ENCODE measurements at places on chromosomes 5 and 9. TPM values are rescaled to one million over a fixed set of nuclear protein-coding genes. Genes with fewer than 3 reads are reported as not detected.

GRCh38 chr5:27325513-27325912 is 287.1 kb upstream of the CDH9 start:
- H3K27me3 ChIP-seq = no peaks in the 10 kb centered on the region
- no peak overlapping the region for H3K4me3 ChIP-seq
- no peak overlapping the region for H3K27ac ChIP-seq

CCNO gene
- total RNA-seq = not detected

DNA sequence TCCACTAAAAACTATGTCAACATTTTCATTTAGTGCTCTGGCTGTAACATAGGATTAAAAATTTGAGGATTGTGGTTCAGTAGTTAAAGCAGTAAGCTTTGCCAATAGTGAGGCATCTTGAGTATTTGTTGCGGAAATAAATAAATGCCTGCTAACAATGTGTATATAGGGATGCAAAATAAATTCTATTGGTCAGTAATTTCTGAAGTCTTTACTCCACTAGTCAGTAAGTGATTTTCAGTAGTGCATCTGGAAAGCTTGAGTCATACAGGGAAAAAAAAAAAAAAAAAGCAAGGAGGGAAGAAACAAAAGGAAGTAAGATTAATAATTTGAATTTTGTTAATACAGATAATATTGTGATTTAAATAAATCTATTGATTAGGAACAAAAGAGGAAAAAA is 21.0 kb downstream of the NIPBL start:
- H3K36me3 ChIP-seq = peaks cover 9% of the 10 kb centered on the region
- H3K27me3 ChIP-seq = no peaks in the 10 kb centered on the region
- no peak overlapping the region for H3K4me3 ChIP-seq
- DNase-seq = no peak
- H3K27ac ChIP-seq = no peak overlapping the region

CCDC180 gene
- 2.3 TPM for total RNA-seq

HACD4 gene
- 1.9 TPM for total RNA-seq

IDNK gene
- total RNA-seq = 5.0 TPM

DNA sequence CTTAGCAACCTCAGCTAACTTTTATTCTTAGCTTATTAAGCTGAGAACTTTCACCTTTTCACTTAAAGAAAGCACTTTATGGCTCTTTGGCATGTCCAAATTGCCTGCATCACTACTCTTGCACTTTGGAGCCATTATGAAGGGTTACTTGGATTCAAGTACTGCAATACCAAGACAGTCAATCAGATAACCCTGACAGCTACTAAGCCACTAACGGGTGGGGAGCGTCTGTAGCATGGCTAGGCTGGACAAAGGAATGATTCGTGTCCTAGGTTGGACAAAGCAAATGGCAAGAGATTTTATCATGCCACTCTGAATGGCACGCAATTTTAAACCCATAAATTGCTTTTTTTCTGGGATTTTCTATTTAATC is 39.6 kb downstream of the TRPM6 start:
- no peak for DNase-seq
- no peaks in the 10 kb centered on the region for H3K4me1 ChIP-seq
- H3K27ac ChIP-seq = no peak overlapping the region
- peaks cover 2% of the 10 kb centered on the region for H3K27me3 ChIP-seq
- H3K4me3 ChIP-seq = no peak overlapping the region

- no peak overlapping the region for H3K27ac ChIP-seq
- no peak overlapping the region for H3K4me3 ChIP-seq
- DNase-seq = no peak
These were observed 90.7 kb downstream of the CAMSAP1 start for GRCh38 chr9:135816651-135816970.

IL7R gene
- 169 TPM for total RNA-seq

EIF4EBP3 gene
- total RNA-seq = 15.7 TPM

SPINK13 gene
- not detected for total RNA-seq

- DNase-seq = no peak
- H3K4me3 ChIP-seq = no peak overlapping the region
- no peaks in the 10 kb centered on the region for H3K4me1 ChIP-seq
- H3K36me3 ChIP-seq = no peaks in the 10 kb centered on the region
- H3K27me3 ChIP-seq = no peaks in the 10 kb centered on the region
- H3K27ac ChIP-seq = no peak overlapping the region
These were observed 49.7 kb upstream of the GLDC start for GRCh38 chr9:6695121-6695814.

BTNL8 gene
- not detected for total RNA-seq

DNA sequence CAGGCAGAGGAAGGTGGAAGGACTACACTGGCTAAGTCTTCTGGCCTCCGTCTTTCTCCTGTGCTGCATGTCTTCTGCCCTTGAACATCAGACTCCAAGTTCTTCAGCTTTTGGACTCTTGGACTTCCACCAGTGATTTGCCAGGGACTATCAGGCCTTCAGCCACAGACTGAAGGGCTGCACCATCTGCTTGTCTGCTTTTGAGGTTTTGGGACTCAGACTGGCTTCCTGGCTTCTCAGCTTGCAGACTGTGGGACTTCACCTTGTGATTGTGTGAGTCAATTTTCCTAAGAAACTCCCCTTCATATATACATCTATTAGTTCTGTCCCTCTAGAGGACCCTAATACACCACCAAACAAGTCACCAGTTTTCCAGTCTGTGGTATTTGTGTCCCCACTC is 9.7 kb upstream of the ANKDD1B start:
- H3K36me3 ChIP-seq = peaks cover 24% of the 10 kb centered on the region
- no peaks in the 10 kb centered on the region for H3K27me3 ChIP-seq
- peaks cover 10% of the 10 kb centered on the region for H3K4me1 ChIP-seq
- no peak for DNase-seq
- H3K27ac ChIP-seq = no peak overlapping the region

INSL6 gene
- not detected for total RNA-seq

DNA sequence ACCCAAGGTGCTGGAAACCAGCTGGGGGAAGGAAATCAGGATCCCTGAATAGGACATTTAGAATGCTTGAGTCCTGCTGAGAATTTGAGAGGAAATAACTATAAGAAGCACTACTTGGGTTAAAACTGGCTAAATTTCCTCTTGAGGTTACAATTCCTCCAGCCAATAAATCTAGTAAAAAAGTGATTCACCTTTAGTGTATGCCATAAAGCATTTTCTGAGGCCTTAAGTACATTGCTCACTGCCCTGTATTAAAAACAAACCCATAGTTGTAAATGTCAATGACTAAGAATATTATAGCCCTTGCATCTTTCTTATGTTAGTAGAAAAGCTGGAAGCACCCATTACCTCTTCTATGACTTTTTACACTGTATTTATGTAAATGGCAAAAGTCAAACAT is 634.7 kb upstream of the ARRDC3 start:
- H3K4me3 ChIP-seq = no peak overlapping the region
- H3K4me1 ChIP-seq = no peaks in the 10 kb centered on the region
- DNase-seq = no peak
- no peaks in the 10 kb centered on the region for H3K36me3 ChIP-seq

GRCh38 chr5:104513121-104513602 is 950.6 kb upstream of the NUDT12 start:
- no peak for DNase-seq
- no peaks in the 10 kb centered on the region for H3K36me3 ChIP-seq
- no peaks in the 10 kb centered on the region for H3K27me3 ChIP-seq
- H3K27ac ChIP-seq = no peak overlapping the region
- H3K4me3 ChIP-seq = no peak overlapping the region
- H3K4me1 ChIP-seq = no peaks in the 10 kb centered on the region

- no peaks in the 10 kb centered on the region for H3K27me3 ChIP-seq
- H3K27ac ChIP-seq = no peak overlapping the region
- H3K36me3 ChIP-seq = no peaks in the 10 kb centered on the region
- no peak for DNase-seq
- no peaks in the 10 kb centered on the region for H3K4me1 ChIP-seq
- H3K4me3 ChIP-seq = no peak overlapping the region
These were observed 224.4 kb upstream of the CYLC2 start for GRCh38 chr9:102770704-102771103.

IRF1 gene
- 106 TPM for total RNA-seq

ACER2 gene
- 1.8 TPM for total RNA-seq

DNA sequence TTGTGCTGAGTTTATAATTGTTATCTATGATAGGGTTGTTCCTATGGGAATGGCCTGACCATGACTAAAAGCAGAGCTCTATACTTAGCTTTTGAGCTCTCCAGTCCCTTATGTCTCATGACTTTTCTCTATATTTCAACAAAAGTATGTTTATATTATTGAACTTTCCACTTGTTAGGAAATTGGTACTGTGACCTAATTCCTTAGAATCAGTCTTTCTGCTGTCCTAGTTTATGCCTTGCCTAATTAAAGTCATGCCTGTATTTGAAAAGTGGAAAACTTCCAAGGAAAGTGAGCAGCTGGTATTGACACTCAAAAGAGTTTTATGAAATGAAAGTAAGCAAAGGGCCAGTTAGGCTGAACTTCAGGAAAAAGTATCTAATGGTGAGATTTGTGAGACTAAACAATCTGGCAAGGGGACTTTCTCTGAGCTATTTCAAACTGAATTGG is 68.6 kb downstream of the XRCC4 start:
- no peak overlapping the region for H3K4me3 ChIP-seq
- peaks cover 10% of the 10 kb centered on the region for H3K36me3 ChIP-seq
- no peak for DNase-seq
- H3K4me1 ChIP-seq = peaks cover 2% of the 10 kb centered on the region

GRCh38 chr5:51997500-51997899 is 614.3 kb downstream of the ISL1 start:
- H3K27ac ChIP-seq = no peak overlapping the region
- no peaks in the 10 kb centered on the region for H3K27me3 ChIP-seq
- no peaks in the 10 kb centered on the region for H3K4me1 ChIP-seq

DNA sequence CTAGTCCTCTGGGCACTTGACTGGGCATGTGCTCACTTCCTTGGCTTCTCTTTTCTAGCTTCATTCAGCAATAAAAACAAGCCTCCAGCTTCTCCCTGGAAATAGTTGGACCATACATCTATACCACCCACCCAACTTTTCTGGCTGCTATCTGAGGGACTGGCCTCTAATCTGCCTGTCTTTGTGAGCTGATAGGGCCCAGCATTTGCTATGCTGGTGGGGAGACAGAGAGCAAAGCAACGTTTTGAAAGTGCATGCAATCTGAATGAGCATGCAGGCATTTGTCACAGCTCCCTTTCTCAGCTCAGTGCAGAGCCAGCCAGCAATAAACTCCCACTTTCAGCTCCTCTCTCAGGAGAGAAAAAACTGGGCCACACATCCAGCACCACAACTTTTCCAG is 50.7 kb upstream of the ISOC1 start:
- H3K36me3 ChIP-seq = peaks cover 3% of the 10 kb centered on the region
- no peak for DNase-seq
- no peak overlapping the region for H3K27ac ChIP-seq
- H3K4me1 ChIP-seq = no peaks in the 10 kb centered on the region
- no peaks in the 10 kb centered on the region for H3K27me3 ChIP-seq

DNA sequence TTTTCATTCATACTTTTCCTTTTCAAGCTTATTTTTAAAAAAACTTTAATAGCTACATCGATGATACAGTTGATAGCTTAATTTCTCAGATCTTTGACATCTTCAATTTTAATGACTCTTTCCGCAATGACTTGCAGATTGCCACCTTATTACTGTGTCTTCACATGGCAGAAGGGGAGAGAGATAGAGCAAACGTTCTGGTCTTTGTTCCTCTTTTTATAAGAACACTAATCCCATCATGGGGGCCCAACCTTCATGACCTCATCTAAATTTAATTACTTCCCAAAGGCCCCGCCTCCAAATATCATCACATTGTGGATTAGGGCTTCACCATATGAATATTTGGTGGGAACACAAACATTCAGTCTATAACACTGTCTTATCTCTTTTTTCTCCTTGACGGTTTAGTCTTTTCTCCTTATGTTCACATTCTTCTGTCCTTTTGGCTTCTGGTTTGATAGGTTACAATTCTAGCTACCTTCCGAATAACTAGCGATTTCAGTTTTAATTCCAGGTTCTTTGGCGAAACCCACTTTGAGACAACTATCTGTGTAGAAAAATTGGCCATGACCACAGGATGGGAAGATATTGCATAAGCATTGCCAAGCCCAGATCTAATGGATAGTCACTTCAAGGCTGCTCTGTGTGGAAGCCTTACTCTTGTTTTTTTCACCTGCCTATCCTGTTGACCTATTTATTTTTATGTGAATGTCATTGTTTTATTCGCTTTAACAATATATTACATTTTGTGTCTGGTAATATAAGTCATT is 5.0 kb downstream of the ZNF189 start:
- H3K36me3 ChIP-seq = peaks cover 83% of the 10 kb centered on the region
- no peaks in the 10 kb centered on the region for H3K27me3 ChIP-seq
- H3K4me1 ChIP-seq = peaks cover 36% of the 10 kb centered on the region

DNA sequence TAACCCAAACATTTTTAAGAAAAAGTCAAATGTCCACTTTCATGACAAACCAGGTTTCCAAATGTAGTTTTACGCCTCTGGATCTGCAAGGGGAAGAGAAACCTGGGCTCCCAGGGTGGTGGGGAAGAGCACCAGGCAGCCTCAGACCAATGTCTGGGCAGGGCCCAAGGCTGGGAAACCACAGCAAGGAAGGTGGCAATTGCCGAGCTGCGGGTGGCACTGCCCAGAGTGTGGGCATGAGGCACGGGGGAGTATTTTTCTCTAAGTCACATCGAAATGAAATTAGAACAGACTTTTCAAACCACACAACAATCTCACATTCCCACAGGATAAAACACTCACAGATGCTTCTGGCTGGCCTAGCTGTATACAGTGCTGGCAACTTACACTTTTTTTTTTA is 32.6 kb upstream of the RASGEF1C start:
- no peak for DNase-seq
- H3K36me3 ChIP-seq = peaks cover 90% of the 10 kb centered on the region
- H3K27ac ChIP-seq = no peak overlapping the region
- no peaks in the 10 kb centered on the region for H3K4me1 ChIP-seq

SLC6A3 gene
- total RNA-seq = not detected

OR1Q1 gene
- total RNA-seq = not detected

AP3S1 gene
- 87.6 TPM for total RNA-seq

GRCh38 chr5:116438979-116439554 is 135.6 kb downstream of the SEMA6A start:
- no peaks in the 10 kb centered on the region for H3K27me3 ChIP-seq
- H3K36me3 ChIP-seq = peaks cover 7% of the 10 kb centered on the region
- DNase-seq = no peak
- no peak overlapping the region for H3K4me3 ChIP-seq
- no peaks in the 10 kb centered on the region for H3K4me1 ChIP-seq
- no peak overlapping the region for H3K27ac ChIP-seq

IFNK gene
- not detected for total RNA-seq

JAKMIP2 gene
- total RNA-seq = 1.1 TPM

DNA sequence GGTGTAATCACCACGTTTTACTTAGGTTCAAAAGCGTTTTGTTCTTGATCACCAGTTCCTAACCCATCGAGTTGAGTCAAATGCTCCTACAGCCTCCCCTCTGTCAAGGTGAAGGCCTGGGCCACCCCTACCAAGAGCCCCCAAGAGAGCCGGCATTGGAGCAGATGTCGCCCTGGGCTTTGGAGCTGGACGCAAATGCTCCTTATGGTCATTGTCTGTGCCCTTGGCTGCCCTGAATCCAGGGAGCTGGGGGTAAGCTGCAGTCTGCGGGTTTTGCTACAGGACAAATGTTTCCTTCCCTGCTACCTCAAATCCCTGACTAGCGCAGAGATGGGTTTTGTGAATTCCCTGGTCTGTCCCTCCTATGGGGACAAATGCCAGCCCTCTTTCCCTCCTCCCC is 4.9 kb downstream of the RNF183 start:
- no peak overlapping the region for H3K4me3 ChIP-seq
- no peak for DNase-seq
- H3K36me3 ChIP-seq = peaks cover under 1% of the 10 kb centered on the region
- no peak overlapping the region for H3K27ac ChIP-seq

Data from activated CD4-positive, alpha-beta memory T cell treated with anti-CD3 and anti-CD28 coated beads for 36 hours (primary cell).